Fibroblast of skin of right quadriceps (primary cell): ENCODE measurements at places on chromosomes 5 and 9.

GRCh38 chr9:130642926-130643325, 21.5 kb upstream of the PRDM12 start:
- no peak for DNase-seq

DNA sequence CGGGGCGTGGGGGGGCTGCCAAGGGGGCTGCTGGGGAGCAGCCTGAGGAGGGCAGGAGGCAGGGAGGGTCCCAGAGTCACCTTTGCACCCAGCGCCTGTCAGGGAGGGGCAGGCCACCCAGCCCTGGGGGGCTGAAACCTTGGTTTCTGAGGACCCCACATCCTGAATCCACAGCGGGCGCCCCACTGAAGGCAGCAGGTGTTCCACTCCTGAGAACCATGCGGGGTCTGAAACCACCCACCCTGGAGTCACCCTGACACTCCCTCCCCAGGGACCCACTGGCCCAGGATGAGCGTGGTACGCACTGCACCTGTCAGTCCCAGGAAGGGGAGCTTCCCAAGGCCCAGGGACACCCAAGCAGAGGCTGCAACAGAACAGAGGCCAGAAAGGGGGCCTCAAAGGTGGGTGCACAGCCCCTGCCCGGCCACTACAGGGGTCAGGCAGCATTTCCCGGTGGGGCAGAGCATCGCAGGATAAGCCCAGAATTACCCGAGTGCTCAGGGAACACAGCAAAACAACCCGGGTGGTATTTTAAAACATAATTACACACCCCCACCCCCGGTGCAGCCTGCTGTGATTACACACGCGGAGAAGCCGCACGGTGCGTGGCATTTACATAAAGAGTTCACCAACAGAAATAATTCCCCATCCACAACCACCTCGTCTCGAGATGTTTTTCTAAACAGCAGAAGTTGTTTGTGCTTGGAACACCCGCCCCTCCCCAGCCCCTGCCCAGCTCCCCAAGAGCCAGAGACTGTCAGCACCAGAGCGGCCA, 57.3 kb upstream of the UBAC1 start:
- DNase-seq = no peak

- DNase-seq = no peak
These were observed 109.0 kb downstream of the ATP10B start for GRCh38 chr5:160743027-160743426.

DNA sequence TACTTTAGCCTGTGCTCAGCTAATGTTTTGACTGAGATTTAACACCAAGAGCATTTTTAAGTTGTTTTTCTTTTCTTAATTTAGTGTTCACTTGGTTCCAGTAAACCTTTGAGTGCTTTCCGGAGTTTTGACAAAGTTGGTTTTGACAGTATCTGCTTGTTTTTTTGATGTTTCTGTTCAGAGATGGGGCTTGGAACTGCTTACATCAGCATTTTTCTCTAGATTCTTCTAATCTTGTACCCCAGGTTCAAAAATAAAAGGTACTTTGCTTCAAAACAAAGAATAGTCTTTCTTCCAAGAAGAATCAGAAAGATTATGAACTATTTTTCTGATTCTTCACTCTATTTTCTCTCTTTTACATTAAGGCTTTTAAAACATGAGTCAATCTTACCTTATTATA, 132.2 kb downstream of the DPYSL3 start:
- no peak for DNase-seq

DNA sequence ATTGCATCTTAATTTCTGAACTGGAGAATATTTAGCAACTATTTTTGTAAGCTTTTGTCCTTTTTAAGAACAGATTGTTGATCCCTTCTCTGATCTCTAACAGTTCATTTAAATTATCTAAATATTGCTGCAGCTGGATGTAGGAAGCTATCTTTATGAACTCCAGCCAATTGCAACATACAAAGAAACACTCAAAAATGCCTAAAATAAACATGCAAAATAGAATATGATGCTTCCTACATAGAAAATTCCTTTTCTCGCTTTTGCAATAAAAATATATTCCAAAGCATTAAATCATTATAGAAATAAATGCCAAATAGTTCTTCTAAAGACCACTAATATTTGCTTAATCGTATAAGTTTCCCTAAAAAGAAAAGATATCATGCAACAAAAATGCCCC, 218.6 kb downstream of the LURAP1L start:
- peak; percentile 15 for DNase-seq

DNA sequence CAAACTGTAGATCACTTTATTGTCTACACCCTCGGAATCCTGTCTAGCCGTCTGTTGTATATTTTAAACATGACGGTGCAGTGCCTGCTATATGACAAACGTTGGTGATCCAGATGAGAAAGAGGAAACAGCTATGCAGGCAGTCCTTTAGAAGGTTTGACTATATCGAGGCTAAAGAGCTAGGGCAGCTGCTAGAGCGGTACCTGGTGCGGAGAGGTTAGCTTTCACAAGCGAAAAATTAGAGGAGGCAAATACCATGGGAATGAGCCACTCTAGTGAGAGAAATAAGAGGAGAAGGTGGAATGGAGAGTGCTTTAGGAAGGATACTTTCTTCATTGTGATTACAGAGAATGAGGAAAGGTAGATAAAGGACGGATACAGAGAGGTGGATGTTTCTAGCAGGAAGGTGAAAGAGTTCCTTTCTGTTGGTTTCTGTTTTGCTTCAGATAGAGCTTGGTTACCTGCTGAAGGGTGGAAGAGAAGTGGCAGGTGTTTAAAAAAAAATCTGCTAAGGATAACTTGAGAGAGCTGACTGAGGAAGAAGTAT, 959 bp upstream of the FBXL17 start:
- DNase-seq = peak; percentile 13

DNA sequence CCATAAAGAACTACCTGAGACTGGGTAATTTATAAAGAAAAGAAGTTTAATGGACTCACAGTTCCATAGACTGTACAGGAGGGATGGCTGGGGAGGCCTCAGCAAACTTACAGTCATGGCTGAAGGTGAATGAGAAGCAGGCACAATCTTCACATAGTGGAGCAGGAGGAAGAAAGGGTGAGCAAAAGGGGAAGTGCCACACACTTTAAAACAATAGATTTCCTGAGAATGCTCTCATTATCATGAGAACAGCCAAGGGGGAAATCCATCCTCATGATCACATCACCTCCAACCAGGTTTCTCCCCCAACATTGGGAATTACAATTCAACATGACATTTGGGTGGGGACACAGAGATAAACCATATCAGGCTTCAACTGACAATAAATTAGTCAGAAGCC, 664.9 kb downstream of the TAF11L14 start:
- no peak for DNase-seq
